Stimulated activated CD4-positive, alpha-beta T cell treated with anti-CD3 and anti-CD28 coated beads, Interleukin-15, amount 100 ng/mL, for 1 hour (primary cell): ENCODE measurements at places on chromosomes 6 and 20.

DNA sequence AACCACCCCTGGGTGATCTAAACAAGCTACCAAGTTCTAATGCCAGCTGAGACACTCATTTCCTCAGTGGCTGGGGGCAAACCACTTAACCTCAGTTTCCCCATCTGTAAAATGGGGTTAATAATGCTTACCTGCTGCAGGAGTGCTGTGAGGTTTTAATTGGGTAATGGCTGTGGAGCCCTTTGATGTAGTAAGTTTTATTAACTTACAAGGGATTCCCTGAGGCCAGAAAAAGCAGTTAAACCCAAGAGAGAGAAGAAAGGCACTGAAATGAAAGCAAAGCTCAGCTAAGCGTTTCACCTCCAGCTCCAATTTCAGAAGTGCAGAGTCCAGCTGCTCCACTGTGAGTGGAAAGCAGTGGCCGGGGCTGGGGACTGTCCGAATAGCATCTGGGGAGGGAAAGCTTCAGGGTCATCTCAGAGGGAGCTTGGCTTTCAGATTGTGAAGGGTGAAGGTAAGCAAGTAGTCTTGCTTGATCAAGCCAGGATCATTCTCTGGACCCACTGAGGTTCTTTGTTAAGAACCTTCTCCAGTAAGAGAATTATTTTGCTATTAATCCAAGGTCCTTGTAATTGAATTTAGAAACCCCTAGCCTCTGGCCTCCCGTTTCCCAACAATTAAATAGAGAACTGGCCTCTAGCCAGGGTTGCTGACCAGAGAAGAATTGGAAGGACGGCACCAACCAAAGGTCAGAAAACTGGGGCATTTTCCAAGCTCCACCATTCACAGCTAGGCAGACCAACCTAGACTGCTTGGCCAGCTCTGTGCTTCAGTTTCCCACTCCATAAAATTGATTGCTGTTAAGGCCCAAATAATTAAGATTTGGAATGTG lies 20.9 kb upstream of the TCP11 start:
- DNase-seq = no peak

- DNase-seq = no peak
Measured at GRCh38 chr6:5020142-5020541, 16.3 kb upstream of the RPP40 start.

- DNase-seq = no peak
Measured at GRCh38 chr6:44297063-44298038, 15.8 kb downstream of the AARS2 start.

DNA sequence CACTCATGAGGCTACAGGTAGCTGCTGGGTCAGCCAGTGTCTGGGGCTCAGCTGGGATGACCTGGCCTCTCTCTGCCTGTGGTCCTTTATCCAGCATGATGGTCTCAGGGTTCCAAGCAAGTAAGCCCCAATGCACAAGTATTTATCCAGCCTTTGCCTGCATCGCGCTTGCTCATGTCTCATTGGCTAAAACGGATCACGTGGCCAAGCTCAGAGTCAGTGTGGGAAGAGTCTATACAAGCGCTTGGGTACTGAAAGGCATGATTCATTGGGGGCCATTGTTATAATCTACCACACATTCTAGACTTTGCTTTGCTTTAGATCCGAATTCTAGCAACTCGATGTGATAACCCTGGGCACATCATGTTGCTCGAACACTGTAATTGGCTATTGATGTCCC lies 48.3 kb downstream of the PPP1R16B start:
- no peak for DNase-seq

- DNase-seq = peak; percentile 39
Measured at GRCh38 chr20:17610566-17611289, 40.9 kb downstream of the DSTN start.

DNA sequence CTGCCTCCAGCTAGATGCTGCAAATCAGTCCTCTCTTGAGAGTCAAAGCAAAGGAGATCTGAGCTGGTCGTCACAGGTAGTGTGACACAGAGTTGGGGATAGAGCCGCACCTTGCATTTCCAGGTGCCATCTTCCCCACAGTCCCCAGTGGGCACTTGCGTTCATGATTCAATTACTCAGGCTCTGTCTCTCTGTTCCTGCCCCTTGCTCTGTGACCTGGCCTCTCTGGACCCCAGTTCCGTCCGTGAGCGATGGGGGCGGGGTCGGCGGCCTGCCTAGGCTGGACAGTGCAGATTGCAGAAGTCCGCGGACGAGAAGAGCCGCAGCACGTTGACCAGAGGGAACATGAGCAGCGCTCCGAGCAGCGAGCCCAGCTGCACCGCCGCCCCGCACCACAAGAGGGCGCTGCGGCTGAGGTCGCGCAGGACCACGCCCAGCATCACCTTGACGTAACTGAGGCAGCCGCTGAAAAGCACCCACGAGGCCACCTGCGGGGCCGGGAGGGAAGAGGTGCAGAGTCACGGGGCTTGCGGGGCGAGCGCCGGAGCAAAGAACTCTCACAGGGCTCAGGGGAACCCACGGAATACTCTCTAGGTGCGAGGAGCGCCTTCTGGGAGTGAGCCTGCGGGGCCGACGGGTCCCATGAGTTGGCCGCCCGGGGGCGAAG lies 7.4 kb downstream of the SLC52A3 start:
- no peak for DNase-seq

DNA sequence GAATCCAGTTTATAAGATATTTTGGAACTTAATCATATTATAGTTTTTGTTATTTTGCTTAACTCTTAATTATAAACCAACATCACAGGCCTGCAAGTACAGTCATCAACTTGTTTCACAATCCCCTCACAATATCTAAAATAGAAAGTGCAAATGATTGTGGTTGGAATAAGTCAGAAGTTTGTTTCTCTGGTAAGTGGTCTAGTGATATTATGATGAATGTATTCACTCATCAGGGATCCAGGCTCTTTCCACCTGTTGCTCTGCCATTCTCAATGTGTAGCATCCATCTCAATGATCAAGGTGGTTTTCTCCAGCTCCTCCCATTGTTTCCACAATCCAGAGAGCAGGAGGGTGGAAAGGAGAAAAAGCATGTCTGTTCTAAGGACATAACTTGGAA lies 54.2 kb downstream of the OPN5 start:
- DNase-seq = no peak

DNA sequence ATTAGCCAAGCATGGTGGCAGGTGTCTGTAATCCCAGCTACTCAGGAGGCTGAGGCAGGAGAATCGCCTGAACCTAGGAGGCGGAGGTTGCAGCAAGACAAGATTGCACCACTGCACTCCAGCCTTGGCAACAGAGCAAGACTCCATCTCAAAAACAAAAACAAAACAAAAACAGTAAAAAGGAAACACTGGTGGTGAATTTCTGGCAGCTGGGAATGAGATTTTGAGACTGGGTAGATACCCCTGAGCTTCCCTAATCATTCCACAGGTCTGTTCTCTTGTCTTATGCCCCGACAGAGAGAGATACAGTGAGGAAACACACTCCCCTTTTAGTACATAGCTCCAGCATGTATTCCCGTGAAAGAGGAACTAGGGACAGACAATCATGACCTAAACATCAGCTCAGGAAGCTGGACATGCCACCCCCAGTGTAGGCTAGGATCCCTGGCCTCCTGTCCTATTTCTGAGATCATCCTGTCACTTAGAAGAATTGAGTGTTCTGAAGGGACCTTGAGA lies 9.6 kb downstream of the MAN1A1 start:
- no peak for DNase-seq

GRCh38 chr6:90894285-90895130 lies 307.6 kb upstream of the MAP3K7 start:
- DNase-seq = no peak

GRCh38 chr20:23201658-23202057 lies 115.5 kb upstream of the CD93 start:
- DNase-seq = no peak

DNA sequence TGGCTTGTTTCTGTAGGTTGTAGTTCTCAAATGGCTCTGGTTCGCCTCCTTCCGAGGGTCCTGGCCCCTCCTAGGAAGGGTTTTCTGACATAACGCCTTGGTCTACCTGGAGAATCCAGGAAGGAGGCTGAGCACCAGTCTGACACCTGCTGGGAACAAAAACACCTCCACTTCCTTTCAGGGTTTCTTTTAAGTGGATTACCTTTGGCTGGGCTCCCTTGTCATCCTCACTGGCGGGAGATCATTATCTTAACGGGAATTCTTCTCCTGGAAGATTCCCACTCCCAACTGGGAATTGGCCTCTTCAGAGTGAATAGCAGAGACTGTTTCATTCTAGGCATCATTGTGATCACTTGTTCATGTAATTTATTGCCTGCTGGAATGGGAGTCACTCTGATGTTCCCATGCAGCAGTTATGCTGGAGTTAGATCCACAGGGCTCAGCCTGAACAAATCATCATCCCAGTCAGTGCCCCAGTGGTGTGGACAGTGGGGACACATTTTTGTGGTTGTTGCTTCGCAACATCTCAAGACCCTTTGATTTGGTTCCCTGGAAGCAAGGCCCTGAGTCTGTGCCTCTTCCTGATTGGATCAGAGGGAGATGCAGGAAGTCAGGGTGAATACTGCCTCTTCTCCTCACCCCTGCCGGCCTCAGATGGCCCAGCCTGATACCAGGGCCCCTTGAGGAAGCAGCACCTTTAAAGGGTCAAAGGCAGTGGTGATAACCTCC lies 49.1 kb downstream of the LYRM2 start:
- no peak for DNase-seq

DNA sequence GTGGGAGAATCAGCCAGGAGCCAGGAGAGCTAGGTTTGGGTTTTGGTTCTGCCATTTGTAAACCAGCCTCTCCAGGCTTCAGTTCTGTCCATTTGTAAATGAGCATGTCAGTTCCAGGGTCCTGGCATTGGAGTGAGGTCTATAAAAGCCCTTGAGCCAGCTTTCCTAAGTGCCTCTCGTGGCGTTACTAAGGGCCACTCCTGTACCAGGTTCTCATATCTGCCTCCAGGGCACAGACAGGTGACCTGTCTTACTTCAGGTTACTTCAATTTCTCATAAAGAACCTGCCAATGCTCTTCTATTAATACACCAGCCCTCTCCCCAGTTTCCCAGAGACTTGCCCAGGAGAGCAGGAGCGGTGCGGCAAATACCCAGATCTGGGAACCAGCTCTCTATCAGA lies 101.9 kb downstream of the VEGFA start:
- no peak for DNase-seq

DNA sequence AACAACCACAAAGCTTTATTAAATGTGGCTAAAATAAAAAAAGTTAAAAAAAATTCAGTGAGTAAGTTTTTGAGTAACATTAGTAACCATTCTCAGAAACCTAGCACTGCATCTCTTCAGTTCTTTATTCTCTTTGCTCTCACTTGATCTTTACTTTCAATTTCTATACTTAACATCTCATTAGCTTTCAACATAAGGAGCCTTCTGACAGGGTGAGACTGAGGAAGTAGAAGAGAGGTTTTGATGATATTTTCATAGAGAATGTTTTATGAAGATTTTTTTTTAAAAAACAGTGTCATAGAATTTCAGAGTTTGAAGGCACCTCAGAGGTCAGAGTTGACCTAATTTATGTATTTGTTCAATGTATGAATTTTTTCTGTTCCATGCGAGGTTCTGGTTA lies 60.8 kb downstream of the FAM83B start:
- DNase-seq = no peak

DNA sequence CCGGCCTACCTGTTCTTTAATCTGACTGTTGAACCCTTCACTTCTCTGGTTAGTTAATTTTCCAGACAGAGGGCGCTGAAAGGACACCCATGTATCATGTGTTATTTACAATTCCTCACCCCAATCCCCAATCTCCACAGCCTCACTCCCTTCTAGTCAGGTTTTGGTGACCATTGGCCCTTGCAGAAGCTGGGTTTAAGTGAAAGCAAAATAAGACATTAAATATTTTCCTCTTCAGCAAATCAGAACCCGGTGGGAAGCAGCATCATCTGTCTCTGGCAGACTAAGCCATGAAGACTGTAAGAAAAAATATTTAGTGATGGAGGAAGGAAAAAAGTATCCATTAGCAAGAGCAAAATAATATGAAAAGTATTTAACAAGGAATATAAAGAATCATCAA lies 9.4 kb upstream of the HLA-DQA1 start:
- DNase-seq = no peak

- no peak for DNase-seq
Measured at GRCh38 chr20:37932919-37933318, 30.0 kb downstream of the VSTM2L start.
